CD4-positive, CD25-positive, alpha-beta regulatory T cell (primary cell): ENCODE measurements at places on chromosomes 7 and 10.

DNA sequence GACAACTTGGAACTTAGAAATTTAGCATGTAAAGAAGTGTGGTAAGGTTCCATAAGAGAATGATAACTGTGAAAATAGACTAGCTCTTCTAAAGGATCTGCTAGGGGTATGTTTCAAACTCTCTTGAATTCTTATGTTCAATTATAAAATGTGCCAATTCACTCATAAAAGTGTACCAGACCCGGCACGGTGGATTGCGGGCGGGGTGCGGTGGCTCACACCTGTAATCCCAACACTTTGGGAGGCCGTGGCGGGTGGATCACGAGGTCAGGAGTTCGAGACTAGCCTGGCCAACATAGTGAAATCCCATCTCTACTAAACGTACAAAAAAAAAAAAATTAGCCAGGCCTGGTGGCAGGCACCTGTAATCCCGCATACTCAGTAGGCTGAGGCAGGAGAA lies 105.4 kb upstream of the CAV2 start:
- DNase-seq: no peak
- no peaks in the 10 kb centered on the region for H3K27me3 ChIP-seq
- H3K4me1 ChIP-seq: no peaks in the 10 kb centered on the region
- no peak overlapping the region for H3K4me3 ChIP-seq

- no peak overlapping the region for H3K4me3 ChIP-seq
- no peaks in the 10 kb centered on the region for H3K27me3 ChIP-seq
- no peaks in the 10 kb centered on the region for H3K4me1 ChIP-seq
- no peak for DNase-seq
Measured at GRCh38 chr10:68781613-68782574, 45.4 kb upstream of the STOX1 start.

DNA sequence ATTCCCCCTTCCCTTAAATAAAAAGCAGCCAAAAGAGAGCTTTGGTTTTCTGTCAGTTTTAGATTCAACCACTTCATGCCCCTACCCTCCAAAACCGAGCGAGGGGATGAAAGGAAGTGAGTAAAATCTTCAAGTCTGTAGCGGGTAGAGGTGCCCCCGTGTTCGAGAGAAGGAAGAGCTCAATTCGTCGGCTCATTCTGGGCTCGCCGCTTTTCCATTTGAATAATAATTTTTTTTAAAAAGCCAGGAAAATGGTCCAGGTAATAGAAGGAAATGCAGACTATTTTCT lies 436.2 kb upstream of the GALNT17 start:
- peak overlapping the region; percentile 37 for H3K4me3 ChIP-seq
- H3K4me1 ChIP-seq: peaks cover 9% of the 10 kb centered on the region
- H3K27ac ChIP-seq: no peak overlapping the region

DNA sequence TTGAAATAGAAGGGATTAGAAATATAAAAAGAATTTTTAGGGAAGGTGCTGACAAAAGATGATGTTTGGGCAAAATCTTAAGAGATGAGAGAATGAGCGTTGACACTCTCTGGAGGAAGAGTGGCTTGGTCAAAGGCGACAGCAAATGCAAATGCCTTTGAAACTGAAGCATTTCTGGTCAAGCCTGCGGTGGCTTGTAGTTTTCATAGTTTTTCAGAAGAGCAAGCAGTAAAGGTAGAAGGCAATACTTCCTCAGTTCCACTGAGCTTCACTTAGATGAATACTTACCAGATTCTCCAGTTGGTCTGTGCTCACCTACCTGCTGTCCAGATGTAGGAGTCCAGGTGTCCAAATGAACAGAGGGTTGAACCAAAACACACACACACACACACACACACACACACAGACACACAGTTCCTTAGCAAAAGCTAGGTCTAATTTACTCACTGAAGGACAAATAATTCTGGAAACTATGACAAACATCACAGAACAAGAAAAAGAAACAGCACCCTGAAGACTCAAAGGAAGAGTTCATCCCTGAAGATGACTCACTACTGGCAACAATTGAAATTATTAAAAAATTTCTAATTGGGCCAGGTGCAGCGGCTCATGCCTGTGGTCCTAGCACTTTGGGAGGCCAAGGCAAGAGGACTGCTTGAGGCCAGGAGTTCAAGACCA lies 12.1 kb upstream of the STK17A start:
- no peaks in the 10 kb centered on the region for H3K4me1 ChIP-seq
- no peaks in the 10 kb centered on the region for H3K27me3 ChIP-seq
- H3K36me3 ChIP-seq: no peaks in the 10 kb centered on the region
- no peak overlapping the region for H3K4me3 ChIP-seq
- no peak for DNase-seq

DNA sequence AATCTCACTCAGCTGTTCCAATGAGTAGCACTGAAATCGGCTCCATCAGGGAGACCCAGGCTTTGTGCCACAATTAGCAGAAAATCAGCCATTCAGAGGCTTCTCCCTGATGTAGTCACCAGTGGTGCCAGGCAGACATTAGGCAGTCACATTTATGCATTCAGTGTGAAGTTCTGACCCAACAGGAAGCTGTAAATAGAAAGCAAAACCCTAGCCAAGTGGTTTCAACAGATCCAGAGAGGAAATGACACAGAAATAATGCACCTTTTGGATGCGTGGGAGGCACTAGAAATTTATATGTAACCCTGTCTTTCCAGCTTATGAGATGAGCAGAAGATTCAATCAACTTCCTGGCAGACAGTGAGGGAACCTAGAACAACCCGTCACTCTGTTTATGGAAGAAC lies 186.4 kb downstream of the PDE1C start:
- H3K36me3 ChIP-seq: no peaks in the 10 kb centered on the region
- H3K27me3 ChIP-seq: no peaks in the 10 kb centered on the region
- no peak overlapping the region for H3K27ac ChIP-seq
- H3K4me3 ChIP-seq: no peak overlapping the region

- H3K4me1 ChIP-seq: no peaks in the 10 kb centered on the region
- DNase-seq: no peak
- no peak overlapping the region for H3K4me3 ChIP-seq
- H3K27ac ChIP-seq: no peak overlapping the region
- H3K27me3 ChIP-seq: no peaks in the 10 kb centered on the region
Measured at GRCh38 chr7:11193131-11193867, 219.6 kb downstream of the PHF14 start.

- H3K4me1 ChIP-seq: no peaks in the 10 kb centered on the region
- DNase-seq: no peak
- no peaks in the 10 kb centered on the region for H3K27me3 ChIP-seq
Measured at GRCh38 chr10:11794566-11794965, 28.6 kb upstream of the PROSER2 start.

- H3K27me3 ChIP-seq: peaks cover 4% of the 10 kb centered on the region
- no peak overlapping the region for H3K27ac ChIP-seq
- no peaks in the 10 kb centered on the region for H3K36me3 ChIP-seq
- no peak for DNase-seq
Measured at GRCh38 chr7:108535744-108536143, 9.8 kb upstream of the PNPLA8 start.

DNA sequence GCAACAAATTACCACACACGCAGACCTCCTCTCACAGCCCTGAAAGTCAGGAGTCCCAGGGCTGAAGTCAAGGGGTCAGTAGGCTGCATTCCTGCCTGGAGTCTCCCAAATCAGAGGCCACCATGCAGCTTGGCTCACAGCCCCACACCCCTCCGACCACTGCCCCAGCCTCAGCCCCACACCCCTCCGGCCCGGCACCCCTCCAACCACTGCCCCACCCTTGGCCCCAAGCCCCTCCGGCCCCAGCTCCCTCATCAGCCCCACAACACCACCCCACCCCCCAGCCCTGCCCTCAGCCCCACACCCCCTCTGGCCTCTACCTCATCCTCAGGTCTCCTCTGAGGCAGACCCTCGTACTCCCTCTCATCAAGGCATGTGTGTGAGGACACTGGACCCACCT lies 85.7 kb downstream of the DIP2C start:
- no peaks in the 10 kb centered on the region for H3K4me1 ChIP-seq
- DNase-seq: no peak
- no peaks in the 10 kb centered on the region for H3K27me3 ChIP-seq
- no peaks in the 10 kb centered on the region for H3K36me3 ChIP-seq

- H3K27me3 ChIP-seq: peaks cover 8% of the 10 kb centered on the region
- H3K27ac ChIP-seq: no peak overlapping the region
Measured at GRCh38 chr7:139860090-139860775, 31.2 kb downstream of the TBXAS1 start.

- no peak for DNase-seq
- H3K4me3 ChIP-seq: no peak overlapping the region
- H3K27ac ChIP-seq: peak overlapping the region; percentile 8
- no peaks in the 10 kb centered on the region for H3K27me3 ChIP-seq
Measured at GRCh38 chr7:155669717-155670505, 25.4 kb downstream of the RBM33 start.

GRCh38 chr7:32070051-32070405 lies 179 bp downstream of the PDE1C start:
- DNase-seq: no peak
- H3K36me3 ChIP-seq: no peaks in the 10 kb centered on the region
- H3K4me3 ChIP-seq: no peak overlapping the region
- H3K27ac ChIP-seq: no peak overlapping the region
- H3K4me1 ChIP-seq: no peaks in the 10 kb centered on the region

GRCh38 chr7:83301416-83301815 lies 138.7 kb upstream of the PCLO start:
- no peaks in the 10 kb centered on the region for H3K27me3 ChIP-seq
- no peaks in the 10 kb centered on the region for H3K36me3 ChIP-seq
- no peak overlapping the region for H3K4me3 ChIP-seq

- no peak overlapping the region for H3K27ac ChIP-seq
- no peaks in the 10 kb centered on the region for H3K36me3 ChIP-seq
- no peak overlapping the region for H3K4me3 ChIP-seq
- H3K27me3 ChIP-seq: no peaks in the 10 kb centered on the region
- DNase-seq: no peak
- no peaks in the 10 kb centered on the region for H3K4me1 ChIP-seq
Measured at GRCh38 chr10:570628-571163, 118.8 kb downstream of the DIP2C start.

GRCh38 chr7:141715794-141716689 lies 7.9 kb downstream of the WEE2 start:
- DNase-seq: no peak
- H3K27ac ChIP-seq: no peak overlapping the region
- no peaks in the 10 kb centered on the region for H3K27me3 ChIP-seq
- H3K36me3 ChIP-seq: peaks cover 5% of the 10 kb centered on the region
